ENCODE measurements at places on chromosomes 12 and 14. TPM values are rescaled to one million over a fixed set of nuclear protein-coding genes. Genes with fewer than 3 reads are reported as not detected.

GRCh38 chr12:104751594-104751993 is 206.5 kb downstream of the SLC41A2 start:
- H3K27ac ChIP-seq: no peak overlapping the region
- no peaks in the 10 kb centered on the region for H3K36me3 ChIP-seq
- no peak for DNase-seq
- no peaks in the 10 kb centered on the region for H3K4me1 ChIP-seq

- no peaks in the 10 kb centered on the region for H3K27me3 ChIP-seq
- peaks cover 22% of the 10 kb centered on the region for H3K4me1 ChIP-seq
- H3K36me3 ChIP-seq: no peaks in the 10 kb centered on the region
- H3K4me3 ChIP-seq: no peak overlapping the region
- no peak for DNase-seq
Observed at GRCh38 chr12:7058850-7059395, 1.6 kb upstream of the C1S start.

- DNase-seq: no peak
- no peak overlapping the region for H3K4me3 ChIP-seq
- H3K27ac ChIP-seq: no peak overlapping the region
- H3K36me3 ChIP-seq: no peaks in the 10 kb centered on the region
- H3K27me3 ChIP-seq: no peaks in the 10 kb centered on the region
Observed at GRCh38 chr12:1581973-1582708, 12.2 kb downstream of the FBXL14 start.

TCL1B gene
- total RNA-seq: not detected

POLE gene
- 29.2 TPM for total RNA-seq

WIF1 gene
- total RNA-seq: 78.1 TPM

CAPZA3 gene
- total RNA-seq: not detected
